ENCODE measurements at places on chromosomes 2 and 18.

DNA sequence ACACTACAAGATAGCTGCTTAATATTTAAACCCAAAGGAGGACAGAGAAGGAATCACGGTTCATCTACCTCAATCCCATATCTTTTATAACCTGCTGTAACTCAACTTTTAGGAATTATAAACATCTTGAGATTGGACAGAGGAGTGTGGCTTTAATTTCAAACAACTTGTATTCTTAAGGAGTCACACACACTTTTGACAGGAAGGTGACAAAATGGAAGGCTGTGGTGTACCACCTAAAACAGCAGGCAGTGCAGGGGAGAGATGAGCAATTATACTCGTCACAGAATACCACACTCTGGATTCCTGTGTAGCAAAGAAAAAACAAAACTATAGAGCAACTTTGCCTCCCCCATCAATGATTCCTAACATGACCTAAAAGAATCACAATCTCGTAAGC, 194.8 kb downstream of the ZEB2 start:
- no peak for DNase-seq

DNA sequence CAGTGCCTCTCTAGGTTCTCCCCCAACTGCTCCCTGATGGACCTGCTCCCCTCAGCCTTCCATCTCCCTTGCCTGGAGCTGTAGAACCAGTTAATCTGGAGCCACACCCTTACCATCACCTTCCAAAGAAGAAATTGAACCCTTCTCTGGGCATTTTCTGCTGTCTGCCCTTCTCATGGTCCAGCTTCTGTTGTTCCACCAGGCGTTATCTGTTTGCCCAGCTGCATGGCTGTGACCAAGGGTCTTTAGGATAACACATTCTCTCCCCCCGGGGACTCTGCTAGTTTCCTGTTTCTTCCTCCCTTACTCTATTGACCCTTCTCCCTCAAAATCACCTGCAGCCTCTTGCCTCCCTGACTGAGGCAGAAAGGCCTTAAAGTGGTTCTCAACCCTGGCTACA, 3.2 kb upstream of the ANKRD53 start:
- DNase-seq: no peak

DNA sequence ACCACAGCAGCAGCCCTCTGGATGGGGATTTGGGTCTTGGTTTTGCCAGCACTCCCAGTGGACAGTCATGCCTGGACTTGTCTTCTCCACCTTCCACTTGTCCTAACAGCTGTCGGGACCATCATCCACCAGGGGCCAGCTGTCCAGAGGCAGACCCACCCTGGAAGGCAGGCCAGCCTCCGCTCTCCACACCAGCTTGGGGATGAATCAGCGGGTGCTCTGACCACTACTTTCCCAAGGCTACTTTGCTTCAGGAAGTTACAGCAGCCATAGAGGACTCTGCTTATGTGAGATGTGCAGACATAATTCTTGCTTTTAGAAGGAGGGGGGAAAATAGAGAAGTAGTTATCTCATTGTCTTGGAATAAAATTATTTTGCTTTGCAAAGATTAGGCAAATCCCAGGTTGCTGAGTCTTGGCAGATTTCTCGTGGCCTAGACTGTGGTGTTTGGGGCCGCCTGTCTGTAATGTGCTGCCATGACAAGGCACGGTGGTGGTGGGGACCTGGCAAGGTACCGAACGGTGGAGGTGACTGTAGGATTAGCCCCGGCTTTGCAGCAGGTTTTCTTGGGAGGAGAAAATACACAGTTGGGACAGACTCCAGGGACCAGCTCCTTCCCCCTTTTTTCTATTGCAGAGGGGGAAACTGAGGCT, 148.7 kb downstream of the AGAP1 start:
- DNase-seq: no peak

GRCh38 chr2:16134436-16135165, 194.3 kb downstream of the MYCN start:
- DNase-seq: no peak

- DNase-seq: no peak
Measured at GRCh38 chr2:152483276-152484063, 148.5 kb downstream of the FMNL2 start.

DNA sequence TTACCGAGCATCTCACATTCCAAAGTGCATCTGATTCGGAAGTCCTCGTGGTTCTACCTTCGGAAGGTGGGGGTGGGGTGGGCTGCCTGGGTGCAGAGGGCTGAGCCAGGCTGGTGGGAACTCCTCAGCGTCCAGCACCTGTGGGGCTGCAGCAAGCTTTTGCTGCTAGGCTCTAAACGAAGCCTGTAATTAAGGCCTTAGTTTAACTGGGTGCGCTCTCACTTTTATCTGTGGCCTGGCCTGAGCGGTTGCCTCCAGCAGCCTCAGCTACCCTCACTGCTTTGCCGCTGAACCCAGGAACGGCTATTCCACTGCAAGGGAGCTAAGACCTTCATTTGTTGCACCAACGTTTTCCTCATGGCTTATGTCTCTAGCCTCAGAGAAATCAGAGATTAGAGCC, 48.4 kb downstream of the TMEM17 start:
- DNase-seq: no peak

- DNase-seq: no peak
Measured at GRCh38 chr2:6937582-6937981, 20.4 kb downstream of the RNF144A start.

GRCh38 chr2:105584435-105585010, 160.2 kb upstream of the NCK2 start:
- no peak for DNase-seq

- DNase-seq: no peak
Measured at GRCh38 chr2:184444623-184445223, 153.6 kb upstream of the ZNF804A start.

DNA sequence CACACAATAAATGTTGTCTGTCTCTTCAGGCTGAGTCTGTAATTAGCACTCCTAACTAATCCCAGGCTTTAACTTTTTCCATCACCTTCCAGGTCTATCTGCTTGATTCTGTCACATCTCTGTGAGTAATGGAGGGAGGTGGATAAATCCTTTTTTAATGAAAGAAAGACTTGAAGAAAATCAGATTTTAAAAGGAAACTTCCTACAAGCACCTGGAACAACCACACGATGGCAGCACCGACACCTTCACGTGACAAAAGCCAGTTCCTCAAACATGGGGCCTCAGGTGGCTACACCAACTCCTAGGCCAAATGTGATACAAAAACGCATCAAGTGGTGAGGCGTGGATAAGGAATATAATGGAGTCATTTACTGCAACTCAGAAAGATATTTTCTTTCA, 41.8 kb downstream of the TGFBRAP1 start:
- no peak for DNase-seq

Measured in NCI-H1694 treated with DMSO at 0.1 percent for 48 hours (cell line).